ENCODE measurements at places on chromosomes 4 and X.

GRCh38 chr4:17712166-17712565 lies 69.3 kb downstream of the FAM184B start:
- DNase-seq = no peak

DNA sequence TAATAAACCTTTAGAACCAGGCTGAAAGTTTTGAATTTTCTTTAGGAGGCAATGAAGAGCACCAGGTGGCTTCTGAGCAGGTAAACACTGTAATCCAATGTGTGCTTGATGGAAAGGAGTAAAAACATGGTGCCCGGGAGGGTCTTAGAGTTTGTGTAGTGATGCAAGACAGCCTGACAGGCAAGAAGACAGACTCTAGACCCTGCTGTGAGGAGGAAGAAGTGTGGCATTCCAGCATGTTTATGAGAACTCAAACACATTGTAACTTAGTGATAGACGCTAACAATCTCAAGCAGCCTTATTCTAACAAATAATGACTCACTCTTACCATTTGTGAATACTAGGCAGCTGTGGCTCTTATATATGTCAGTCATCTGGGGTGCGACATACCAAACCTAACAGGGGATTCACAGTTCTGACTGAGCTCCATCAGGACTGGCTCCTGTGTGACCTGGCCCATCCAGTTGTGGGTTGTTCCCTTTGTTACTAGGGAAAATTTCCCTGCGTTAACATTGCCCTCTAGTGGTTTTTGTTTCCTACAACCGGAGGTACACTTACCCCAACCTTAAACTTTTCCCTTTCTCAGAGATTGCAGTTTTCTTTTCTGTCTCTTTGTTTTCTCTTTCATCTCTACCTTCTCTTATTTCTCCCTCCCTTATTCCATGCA lies 53.8 kb downstream of the VSIG4 start:
- DNase-seq = peak; percentile 39

- DNase-seq = no peak
Measured at GRCh38 chrX:79159800-79160199, 15.3 kb downstream of the GPR174 start.

DNA sequence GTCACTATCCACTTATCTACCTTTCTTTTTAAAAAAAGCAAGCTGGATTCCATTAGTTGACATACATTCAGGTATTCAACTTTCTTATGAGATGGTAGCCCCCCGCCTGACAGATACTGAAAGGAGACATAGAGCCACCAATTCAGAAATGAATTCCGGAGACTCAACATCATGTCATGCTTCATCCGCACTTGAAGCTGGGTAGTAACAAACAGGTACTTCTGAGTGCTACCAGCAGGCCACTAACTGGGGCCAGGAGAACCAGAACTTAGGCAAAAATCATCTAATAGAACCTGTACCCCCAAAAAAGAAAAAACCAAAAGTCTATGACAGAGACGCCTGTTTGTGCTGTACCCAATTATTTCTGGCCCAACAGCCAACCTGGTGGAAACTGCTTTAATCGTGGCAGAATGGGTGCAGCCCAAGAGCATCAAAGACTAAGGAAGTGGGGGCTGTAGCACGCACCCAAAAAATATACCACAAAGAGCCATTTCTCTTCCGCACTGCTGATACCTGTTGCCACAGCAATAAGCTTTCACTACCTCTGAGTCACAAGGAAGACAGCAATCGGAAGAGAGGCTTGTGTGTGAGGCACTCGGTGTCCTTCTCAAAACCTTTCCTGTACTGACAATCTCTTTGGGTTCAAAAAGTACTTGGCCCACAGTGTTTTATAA lies 84.8 kb downstream of the AFAP1 start:
- peak; percentile 46 for DNase-seq

GRCh38 chr4:94814237-94814636 lies 56.5 kb downstream of the BMPR1B start:
- no peak for DNase-seq

GRCh38 chrX:19479458-19479857 lies 35.9 kb downstream of the MAP3K15 start:
- no peak for DNase-seq

DNA sequence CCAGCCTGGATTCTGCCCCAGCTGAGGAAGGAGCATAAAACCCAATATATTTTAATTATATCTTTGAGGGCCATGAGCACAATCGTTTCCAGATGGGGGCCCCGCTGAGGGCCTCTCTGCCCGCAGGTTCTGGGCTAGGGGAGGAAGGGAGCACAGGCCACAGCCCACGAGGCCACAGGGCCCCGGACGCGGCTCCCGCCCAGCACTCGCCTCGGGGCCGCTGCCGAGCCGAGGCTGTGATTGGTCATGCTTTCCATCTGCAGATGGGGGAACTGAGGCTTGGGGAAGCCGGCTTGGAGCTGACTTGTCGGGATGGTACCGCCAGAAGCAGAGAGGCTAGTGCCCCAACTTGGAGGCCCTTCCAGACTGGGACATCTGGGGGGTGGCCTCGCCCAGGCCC lies 34.0 kb downstream of the TACC3 start:
- no peak for DNase-seq

DNA sequence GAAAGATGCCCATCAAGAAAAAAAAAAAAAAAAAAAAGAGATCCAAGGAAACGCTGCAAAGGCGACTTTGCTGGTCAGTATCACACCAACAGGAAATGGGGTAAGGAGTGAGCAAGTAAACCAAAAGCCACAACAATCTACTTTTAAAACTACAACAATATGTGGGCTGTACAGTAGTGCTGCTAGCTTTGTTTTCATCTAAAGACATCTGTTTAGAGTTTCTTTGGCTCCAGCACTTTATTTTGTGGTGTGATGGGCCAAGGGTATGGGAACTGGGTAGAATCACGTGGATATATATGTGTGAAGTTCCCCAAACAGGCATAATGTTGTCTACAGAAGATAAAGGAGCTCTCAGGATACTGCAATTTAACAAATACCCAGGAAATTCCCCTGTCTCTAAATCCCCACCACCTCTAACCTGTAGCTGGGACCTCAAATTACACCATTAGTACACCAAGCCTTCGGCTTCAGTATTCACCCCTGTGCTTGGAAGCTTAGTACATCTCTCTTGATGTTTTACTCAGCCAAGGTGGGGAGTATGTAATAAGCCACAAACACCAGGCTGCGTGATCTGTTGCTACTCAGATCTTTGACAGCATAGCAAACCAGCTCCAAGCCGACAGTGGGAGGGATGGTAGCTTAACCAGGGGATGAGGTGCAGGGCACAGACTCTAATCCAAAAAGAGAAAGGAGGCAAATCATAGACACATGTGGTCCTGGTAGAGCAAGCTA lies 207.9 kb downstream of the HS6ST2 start:
- DNase-seq = no peak

- DNase-seq = no peak
Measured at GRCh38 chr4:26162101-26162500, 158.7 kb upstream of the RBPJ start.

- DNase-seq = no peak
Measured at GRCh38 chrX:85501349-85501748, 121.9 kb upstream of the POF1B start.

- no peak for DNase-seq
Measured at GRCh38 chr4:104979083-104979760, 167.5 kb upstream of the TET2 start.

DNA sequence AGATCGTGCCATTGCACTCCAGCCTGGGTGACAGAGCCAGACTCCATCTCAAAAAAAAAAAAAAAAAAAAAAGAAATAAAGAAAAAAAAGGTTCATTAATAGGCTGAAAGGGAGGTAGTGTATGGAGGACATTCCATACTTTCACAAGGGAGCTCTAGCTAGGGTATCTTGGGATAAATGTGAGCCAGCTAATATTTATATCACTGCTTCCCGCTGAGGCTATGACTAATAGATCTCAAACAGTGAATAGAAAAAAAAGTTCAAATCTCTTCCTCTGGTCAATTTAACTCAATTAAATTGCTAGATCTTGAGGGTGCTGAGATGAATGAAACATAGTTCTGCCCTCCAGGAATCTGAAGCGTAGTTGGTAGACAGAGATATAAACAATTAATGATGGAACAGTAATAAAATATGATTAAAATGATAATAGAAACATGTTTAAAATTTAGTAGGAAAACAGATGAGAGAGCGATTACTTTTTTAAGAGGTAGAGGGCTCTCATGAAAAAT lies 55.7 kb upstream of the SHISA3 start:
- no peak for DNase-seq

DNA sequence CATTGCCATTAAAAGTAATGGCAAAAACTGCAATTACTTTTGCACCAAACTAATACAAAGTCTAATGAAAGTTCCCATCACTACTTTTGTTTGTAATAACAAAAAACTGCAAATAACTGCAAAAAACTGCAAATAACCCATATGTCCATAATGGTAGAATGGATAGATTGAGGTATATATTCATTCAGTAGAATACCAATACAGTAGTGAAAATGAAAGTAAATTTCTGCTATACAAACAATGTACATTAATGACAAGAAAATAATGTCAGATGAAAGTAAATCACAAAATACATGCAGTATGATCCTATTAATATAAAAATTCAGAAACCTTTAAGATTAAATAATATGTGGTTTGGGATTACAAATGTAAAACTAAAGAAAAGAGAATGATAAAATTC lies 41.3 kb upstream of the CEP135 start:
- no peak for DNase-seq

- DNase-seq = no peak
Measured at GRCh38 chrX:126820700-126821420, 1.3 kb downstream of the PRR32 start.

DNA sequence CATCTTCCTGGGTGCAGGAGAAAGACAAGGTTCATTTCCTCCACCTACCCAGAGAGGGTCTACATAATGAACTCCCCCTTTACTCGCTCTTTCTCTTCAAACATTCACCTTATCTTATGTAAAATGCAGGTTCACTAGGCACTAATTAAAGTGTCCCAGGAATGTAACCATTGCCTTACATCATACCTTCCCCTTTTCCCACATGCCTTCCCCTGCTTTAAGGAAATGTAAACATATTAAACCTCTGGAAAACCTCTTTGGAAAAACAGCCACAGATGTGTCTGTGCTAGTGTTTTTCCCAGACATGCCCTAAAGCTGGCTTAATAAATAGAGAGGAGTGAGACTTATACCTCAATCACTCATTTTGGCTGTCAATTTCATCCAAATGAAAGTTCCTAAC lies 15.8 kb downstream of the TBC1D9 start:
- DNase-seq = no peak

GRCh38 chrX:27336466-27337091 lies 126.6 kb downstream of the PPP4R3C start:
- DNase-seq = peak; percentile 19

- DNase-seq = no peak
Measured at GRCh38 chrX:148722966-148723365, 222.5 kb downstream of the AFF2 start.

DNA sequence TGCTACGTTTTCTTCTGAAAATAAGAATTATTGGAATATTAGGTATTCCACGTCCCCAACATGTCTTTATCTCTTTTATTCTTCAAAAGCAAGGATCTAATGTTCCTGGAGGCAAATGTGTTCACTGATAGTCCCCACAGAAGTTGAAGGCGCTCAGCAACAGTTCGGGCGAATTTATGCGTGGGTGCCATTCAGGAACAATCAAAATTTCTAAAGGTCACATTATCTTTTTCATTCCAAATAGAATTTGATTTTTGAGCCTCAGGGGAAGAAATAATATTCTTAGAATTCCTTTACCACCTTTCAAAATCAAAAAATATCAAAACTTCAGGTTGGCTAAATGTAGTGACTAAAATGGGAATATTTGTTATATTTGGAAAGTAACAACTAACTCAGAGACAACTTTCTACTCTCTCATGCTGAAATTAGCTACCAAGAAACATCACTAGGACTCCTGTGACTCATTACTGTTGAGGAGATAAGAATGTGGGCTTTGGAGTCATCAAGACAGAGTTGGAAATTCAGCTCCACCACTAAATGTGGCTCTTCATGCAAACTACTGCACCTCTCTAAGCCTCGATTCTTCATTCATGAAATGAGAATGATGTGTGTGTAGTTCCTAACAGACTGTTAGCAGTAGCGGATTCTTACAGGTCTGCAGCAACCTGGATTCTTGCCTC lies 72.3 kb upstream of the KIT start:
- no peak for DNase-seq

- no peak for DNase-seq
Measured at GRCh38 chrX:94551831-94552230, 877.8 kb downstream of the FAM133A start.

- no peak for DNase-seq
Measured at GRCh38 chrX:6826856-6827255, 291.9 kb upstream of the VCX3A start.

DNA sequence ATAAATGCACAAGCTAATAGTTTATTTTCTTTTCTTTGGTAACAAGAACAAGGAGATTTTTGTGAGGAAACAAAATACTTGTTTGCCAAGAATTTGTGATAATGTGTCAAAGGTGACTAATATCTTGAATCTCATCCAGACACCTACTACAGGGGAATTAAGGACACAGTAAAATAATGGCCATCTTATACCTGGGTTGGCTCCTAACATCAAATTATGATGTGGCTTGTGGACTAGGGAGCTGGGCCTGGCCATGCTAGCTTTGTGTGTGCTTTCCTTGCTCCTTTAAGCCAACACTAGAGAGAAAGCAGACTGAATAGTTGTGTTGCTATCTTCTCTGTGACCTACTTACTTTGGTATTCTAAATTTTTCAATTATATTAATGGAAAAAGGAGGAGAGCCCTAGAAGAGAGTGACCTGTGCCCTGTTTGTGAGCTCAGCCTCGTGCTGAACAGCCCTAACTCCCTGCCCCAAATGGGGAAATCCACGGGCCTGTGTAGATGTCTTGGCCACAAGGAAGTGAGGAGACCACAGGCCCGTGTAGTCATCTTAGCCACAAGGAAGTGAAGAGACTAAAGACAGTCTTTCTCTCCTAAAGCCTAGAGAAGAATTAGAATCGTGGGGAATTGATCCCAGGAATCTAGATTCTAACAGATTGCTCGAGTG lies 23.3 kb downstream of the ARHGAP24 start:
- no peak for DNase-seq

DNA sequence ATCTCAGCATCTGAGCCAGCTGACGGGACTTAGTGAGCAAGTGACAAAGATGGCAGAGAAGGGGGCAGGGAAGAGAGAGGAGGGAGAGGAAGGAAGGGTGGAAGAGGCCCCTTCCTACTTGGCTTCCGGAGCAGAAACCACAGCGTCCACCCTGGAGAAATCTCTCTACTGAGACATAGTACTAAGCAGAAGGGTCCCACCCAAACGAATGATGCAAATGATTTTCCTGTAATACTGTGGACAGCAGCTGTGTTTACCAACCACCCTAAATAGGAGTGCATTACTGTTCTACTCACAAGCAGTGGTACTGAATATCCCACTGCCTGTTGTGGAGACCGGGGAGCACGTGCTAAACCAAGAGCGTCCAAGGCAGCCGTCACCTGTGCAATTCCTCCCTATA lies 29.4 kb downstream of the DTHD1 start:
- no peak for DNase-seq

GRCh38 chrX:25976683-25977310 lies 161.3 kb upstream of the MAGEB18 start:
- DNase-seq = no peak

GRCh38 chr4:9942139-9942538 lies 79.2 kb downstream of the SLC2A9 start:
- DNase-seq = no peak

DNA sequence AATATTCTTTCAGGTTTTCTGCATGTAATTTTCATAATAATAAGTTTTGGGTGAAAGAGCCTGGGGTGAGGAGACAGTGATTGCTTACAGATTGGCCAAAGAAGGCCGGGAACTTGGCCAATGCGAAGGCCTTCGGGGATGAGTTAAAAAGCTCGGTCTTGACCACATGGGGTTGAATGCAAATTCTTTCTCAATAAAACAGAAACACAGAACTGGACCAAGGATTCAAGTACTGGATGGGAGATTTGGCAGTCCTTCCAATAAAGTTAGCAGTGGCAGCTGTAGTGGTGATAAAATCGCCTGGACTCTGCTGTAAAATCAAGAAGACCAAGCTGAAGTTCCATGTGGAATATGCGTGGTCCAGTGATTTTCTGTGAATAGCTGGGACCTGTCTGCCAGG lies 282.2 kb upstream of the KLF3 start:
- no peak for DNase-seq
